Left forelimb (tissue), 1 donor: ENCODE measurements at places on chromosomes 6 and 20.

GRCh38 chr6:14727494-14728395 lies 518.1 kb upstream of the JARID2 start:
- no peak for DNase-seq

- no peak for DNase-seq
These were observed 3.5 kb upstream of the GHRH start for GRCh38 chr20:37265152-37265551.

DNA sequence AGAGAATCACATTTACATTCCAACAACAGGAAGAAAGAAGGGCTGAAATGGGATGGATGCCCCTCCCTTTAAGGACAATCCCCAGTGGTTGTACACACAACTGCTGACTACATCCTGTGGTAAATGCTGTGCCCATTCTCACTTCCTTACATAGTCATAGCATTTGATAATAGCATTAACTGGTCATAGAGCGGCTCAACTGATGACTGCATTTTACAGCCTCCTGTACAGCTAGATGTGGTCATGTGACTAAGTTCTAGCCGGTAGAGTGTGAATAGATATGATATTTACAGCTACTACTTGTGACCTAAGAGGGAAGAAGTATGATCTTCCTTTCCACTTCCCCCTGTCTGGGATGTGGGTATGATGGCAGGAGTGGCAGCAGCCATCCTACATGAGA lies 24.7 kb downstream of the KCNK17 start:
- DNase-seq: no peak

DNA sequence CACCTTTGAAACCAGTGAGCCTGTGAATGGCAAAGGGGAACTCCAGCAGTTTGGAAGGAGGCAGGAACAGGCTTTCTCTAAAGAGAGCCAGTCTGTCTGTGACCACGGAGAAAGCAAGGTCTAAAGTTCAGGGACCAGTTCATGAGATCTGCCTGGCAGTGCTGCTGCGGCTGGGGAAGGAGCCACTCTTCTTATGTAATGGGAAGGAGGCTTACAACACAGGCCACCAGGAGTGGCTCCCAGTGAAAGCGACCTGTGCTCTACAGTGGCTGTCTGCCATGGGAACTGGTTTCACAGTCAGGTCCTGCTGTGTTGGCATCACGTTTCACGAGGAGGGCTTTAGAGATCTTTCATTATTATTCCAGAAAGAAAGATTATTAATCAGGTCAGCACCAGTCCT lies 291.9 kb upstream of the PRDM1 start:
- DNase-seq: no peak

GRCh38 chr20:33499355-33499754 lies 9.5 kb downstream of the CBFA2T2 start:
- DNase-seq: no peak

DNA sequence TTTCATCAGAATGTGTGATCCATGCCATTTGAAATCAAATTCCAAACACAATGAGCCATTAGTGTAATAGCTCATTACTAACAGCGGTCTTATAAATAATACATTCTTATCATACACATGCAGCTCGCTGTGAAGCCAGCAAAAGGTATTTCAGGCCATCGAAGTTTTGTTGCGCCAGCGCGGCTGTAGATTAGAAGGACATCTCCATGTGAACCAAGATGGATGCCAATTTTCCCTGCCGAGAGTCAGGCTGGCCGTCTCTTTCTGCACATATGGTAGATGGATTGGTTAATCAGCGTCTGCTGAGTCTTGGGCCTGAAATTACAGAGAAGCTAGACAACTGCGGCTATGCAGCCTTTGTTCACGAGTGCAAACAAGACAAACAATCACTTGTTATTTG lies 44.1 kb downstream of the CFAP61 start:
- DNase-seq: no peak

- DNase-seq: peak; percentile 74
These were observed 112.0 kb upstream of the BEND6 start for GRCh38 chr6:56842686-56843475.

DNA sequence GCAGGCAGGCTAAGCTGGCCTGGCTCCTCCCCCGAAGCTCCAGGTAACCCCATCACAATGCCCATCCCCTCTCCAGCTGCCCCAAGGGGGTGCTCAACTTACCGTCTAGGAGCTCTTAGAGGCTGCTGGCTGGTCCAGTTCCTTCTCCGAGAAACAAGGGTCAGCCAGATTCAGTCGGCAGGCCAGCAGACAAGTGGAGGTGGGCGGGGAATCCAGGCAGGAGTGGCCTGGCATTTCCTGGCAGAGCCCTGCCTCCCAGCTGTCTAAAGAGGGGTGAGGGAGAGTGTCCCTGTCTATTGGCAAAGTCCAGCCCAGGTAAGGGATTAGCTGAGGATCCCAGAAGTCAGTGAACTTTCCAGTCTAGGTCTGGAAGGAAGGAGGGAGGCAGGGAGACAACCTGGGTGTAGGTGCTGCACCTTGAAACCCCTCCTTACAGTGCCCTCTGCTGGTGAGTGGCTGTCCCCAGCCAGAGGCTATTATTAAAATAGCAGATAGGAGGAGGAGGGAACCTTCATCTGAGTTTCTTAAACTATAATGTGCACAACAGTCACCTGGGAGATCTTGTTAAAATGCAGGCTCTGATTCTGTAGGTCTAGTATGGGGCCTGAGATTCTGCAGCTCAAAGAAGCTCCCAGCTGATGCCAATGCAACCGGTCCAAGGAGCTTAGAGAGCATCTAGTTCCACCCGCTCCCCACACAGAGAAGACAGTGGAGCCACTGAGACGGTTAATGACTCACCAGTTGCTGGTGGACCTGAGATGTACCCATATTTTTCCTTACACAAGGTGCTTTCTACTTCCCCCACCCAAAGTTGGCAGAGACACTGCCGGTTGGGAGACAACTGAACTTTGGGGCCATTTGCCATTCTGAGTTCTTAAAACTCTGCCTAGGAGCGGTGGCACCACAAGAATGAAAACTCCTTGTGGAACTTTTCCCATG lies at the start of gene UNC5CL:
Gene UNC5CL (minus strand): TSS at position 162 of the 939 bp plus-strand sequence. CDS start 4,147 bp downstream, outside the sequence.
- no peak for DNase-seq

DNA sequence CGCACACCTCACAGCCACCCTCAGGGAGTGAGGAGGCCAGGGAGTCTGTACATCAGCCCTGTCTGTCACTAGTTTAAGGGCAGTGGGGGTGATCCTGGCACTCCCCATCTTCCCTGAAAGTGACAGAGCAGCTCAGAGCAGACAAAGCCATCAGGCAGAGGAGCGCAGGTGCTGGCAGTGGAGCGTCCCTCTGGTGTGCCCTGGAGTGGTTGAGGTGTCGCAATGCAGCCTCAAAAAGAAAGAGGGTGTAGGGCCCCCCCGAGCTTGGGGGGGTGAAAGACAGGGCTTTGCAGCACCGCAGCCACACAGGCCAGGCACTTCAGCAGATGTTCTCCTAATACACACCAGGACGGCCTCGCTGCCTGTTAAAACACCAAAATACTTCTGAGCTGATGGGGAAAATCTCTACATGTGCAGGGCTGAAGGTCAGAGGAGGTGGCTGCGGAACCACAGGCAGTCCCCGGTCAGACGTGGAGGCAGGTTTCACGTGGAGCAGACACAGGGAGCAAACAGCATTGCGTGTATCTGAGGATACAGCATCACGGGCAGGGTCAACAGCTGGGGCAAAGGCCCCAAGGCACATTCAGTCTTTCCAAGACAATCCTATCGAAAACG lies 69.5 kb downstream of the PREX1 start:
- DNase-seq: no peak

DNA sequence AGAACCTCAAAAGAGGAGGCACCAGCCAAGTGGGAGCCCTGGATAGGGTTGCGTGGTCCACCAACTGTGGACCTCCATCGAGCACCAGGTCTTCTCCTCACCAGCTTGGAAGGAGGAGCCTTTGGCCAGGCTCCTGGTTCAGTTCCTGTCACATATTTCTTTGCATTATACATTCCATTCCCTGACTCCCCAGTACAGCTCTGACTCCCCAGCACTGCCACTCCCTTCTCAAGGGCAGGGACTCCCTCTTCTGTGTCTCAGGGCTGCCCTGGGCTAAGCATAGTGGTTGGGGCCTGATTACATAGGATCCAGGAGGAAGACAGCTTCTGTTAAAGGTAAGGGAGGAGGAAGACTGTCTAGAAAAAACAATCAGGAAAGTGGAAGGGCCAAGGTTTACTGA lies 91.1 kb downstream of the MRPL14 start:
- DNase-seq: no peak

GRCh38 chr6:39268721-39269120 lies 39.4 kb upstream of the KCNK5 start:
- DNase-seq: no peak

- no peak for DNase-seq
These were observed 14.9 kb downstream of the NOTCH4 start for GRCh38 chr6:32208996-32209395.

- no peak for DNase-seq
These were observed 25.3 kb downstream of the ZNF217 start for GRCh38 chr20:53568351-53568750.

GRCh38 chr6:134351615-134352474 lies 33.9 kb upstream of the SGK1 start:
- DNase-seq: no peak

DNA sequence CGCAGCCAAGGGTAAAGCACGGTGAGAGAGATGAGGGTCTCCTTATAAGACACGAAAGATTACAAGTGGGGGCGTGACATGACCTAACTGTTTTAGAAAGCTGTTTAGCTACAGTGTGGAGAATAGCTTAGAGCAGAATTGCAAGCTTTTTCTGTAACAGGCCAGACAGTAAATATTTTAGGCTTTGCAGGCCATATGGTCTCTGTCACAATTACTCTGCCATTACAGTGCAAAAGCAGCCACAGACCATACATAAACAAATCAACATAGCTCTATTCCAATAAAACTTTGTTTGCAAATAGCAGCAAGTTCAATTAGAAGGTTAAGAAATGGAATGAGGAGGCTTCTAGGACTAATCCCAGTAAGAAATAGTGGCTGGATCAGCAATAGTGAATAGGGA lies 16.8 kb downstream of the PGM3 start:
- DNase-seq: no peak

- DNase-seq: no peak
These were observed 218.5 kb downstream of the SIM1 start for GRCh38 chr6:100246206-100246605.

DNA sequence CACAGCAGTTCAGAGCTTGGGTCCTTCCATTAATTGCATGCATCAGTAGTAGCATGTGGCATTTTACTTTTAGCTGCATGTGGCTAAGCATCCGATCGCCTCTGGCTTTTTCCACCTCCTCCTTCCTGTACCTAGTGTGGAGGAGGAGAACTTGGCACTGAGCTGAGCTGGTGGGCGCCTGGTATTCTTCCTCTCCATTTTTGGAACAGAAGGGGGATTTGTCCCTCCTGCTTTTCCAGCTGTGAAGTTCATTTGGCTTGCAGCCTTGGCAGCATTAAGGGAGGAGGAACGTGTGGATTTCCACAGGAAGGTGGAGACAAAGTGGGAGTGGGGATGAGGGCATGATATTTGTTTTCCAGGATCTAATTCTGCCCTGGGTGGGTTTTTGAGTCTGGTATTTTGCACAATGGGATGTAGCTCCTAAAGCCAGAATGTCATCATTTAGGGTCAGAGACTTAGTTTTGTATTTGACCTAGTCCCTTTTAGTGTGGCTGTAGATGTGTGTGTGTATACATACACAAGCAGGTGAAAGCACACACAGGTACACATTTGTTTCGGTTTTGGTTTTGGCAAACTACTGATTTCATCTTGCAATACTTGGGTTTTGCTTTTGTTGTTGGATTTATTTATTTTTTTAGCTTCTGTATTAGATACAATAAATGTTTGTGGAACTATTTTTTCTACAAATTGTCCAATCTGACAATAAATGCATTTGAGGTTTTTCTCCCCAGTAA lies 90.0 kb downstream of the SASH1 start:
- DNase-seq: no peak

- no peak for DNase-seq
These were observed 40.4 kb downstream of the IRF4 start for GRCh38 chr6:431986-432385.

DNA sequence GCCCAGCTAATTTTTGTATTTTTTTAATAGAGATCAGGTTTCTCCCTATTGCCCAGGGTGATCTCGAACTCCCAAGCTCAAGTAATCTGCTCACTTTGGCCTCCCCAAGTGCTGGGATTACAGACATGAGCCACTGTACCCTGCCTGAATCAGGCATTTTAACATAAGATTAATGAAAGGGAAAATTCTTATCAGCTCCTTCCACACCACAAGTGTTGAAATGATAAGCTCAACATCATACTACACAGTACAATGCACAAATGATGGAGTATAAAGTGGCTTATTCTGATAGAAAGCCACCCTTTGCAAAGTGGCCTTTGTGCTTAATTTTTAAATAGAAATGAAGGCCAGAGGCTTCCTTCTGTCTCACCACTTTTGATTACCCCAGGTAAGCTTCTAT lies 71.3 kb upstream of the MCHR2 start:
- DNase-seq: no peak

DNA sequence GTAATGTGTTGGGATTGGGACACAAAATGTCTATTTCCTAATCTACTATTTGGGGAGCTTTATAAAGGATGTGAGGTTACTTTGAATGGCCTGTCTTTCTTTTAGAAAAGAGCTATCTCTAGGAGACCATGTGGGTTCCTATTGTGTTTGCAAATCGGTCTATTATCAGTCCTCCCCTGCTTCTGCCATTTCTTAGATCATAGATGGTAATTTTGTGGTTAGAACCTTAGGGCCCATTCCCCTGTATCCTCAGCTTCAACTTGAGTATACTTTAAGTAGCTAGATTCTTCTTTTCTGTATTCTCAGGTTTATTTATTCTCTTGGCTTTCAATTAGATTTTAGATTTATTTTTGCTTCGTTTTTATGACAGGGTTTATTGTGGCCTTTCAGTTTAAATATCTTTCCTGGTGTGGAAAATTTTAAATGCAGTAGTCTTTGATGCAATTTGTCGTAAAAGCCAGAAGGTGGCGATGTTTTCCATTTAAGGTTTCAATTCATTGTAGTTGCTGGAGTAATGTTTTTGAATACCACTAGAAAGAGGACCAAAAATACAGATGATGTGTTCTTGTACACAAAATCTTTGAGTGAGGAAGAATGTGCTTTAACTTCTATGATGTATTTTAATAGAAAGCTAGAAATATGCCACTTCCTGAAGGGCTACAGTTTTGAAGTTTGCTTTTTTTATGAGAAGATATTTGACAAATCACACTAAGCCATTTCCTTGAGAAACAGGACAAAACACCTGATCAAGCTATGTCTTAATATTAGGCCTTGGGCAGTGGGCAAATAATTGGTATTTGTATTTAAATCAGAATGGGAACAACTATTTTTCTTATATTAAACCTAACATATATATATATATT lies 20.3 kb downstream of the TBPL1 start:
- no peak for DNase-seq

DNA sequence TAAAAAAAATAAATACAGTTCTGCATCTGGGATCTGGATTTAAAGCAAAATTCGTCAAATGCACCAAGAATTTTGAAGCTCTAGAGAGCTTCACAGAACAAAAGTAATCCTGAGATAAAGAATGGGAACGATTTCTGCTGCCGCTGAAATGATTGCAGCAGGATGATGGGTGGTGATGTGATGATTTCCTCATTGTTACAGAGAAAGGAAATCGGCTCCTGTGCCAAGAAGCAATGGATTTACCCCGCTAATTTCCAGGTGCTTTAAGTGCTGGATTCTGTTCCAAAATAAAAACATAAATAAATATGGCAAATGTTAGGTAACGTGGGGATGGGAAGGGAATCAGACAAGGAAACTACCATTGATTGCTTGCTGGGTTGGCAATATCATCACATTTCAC lies 1067.9 kb upstream of the MAP3K7 start:
- no peak for DNase-seq
